ENCODE measurements at places on chromosomes 6 and 20. TPM values are rescaled to one million over a fixed set of nuclear protein-coding genes. Genes with fewer than 3 reads are reported as not detected.
A peak's percentile ranks its signal among the peaks of the same experiment; 100 is the strongest.

ADGRB3 gene
- not detected for total RNA-seq

GRCh38 chr20:21968486-21968885 is 263.0 kb downstream of the PAX1 start:
- H3K27ac ChIP-seq: no peak overlapping the region
- H3K27me3 ChIP-seq: no peaks in the 10 kb centered on the region
- no peaks in the 10 kb centered on the region for H3K4me1 ChIP-seq
- H3K36me3 ChIP-seq: no peaks in the 10 kb centered on the region
- H3K4me3 ChIP-seq: no peak overlapping the region

CRYBG1 gene
- total RNA-seq: 17.5 TPM

GRCh38 chr6:15220062-15220461 is 25.8 kb upstream of the JARID2 start:
- no peaks in the 10 kb centered on the region for H3K36me3 ChIP-seq
- no peak for DNase-seq
- no peak overlapping the region for H3K27ac ChIP-seq
- H3K4me1 ChIP-seq: peaks cover 3% of the 10 kb centered on the region
- no peaks in the 10 kb centered on the region for H3K27me3 ChIP-seq

GRCh38 chr6:132669690-132670291 is 10.8 kb upstream of the TAAR1 start:
- peaks cover 10% of the 10 kb centered on the region for H3K4me1 ChIP-seq
- H3K36me3 ChIP-seq: no peaks in the 10 kb centered on the region
- no peaks in the 10 kb centered on the region for H3K27me3 ChIP-seq
- no peak for DNase-seq

GRCh38 chr20:39036011-39036410 is 73.9 kb downstream of the DHX35 start:
- peaks cover 51% of the 10 kb centered on the region for H3K36me3 ChIP-seq
- H3K4me3 ChIP-seq: no peak overlapping the region
- no peak for DNase-seq
- no peak overlapping the region for H3K27ac ChIP-seq
- no peaks in the 10 kb centered on the region for H3K27me3 ChIP-seq

DNA sequence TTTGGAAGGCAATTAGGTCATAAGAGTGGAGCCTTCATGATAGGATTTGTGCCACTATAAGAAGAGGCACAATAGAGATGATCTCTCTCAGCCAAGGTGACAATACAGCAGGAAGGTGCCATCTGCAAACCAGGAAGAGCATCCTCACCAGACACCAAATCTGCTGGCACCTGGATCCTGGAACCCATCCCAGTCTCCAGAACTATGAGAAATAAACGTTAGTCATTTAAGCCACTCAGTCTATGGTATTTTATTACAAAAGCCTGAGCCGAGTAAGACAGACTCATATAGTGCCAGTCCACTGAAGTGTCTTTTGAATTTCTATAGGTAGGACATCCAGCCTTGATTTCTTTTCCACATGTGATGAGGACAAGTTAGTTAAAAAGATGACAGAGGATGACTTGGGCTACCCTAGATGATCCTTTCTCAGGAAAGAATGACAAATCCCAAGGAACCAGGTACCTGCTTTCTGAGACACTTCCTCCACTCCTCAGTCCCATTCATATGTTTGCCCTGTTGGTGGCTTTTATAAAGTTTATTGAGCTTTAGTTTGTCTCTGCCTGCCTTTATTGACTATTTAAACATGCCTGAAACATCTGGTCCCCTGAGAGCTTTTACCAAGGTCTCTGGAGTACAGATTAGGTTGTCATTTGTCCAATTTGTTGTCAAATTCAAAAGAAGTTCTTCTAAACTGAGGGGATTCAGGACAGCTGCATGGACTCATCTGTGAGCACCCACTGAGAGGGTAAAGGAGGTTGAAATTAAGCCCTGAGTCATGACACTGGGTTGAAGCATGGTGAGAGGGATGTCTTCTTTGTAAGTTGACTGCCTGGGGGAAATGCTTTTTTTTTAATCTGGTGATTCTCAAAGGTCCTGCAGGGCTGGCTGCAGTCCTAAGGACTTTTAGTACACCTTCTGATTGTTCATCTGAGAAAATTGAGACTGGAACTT is 165.0 kb upstream of the PLCB4 start:
- no peaks in the 10 kb centered on the region for H3K4me1 ChIP-seq
- H3K4me3 ChIP-seq: no peak overlapping the region
- H3K27me3 ChIP-seq: no peaks in the 10 kb centered on the region
- no peak overlapping the region for H3K27ac ChIP-seq
- H3K36me3 ChIP-seq: no peaks in the 10 kb centered on the region

C20orf141 gene
- total RNA-seq: not detected

DNA sequence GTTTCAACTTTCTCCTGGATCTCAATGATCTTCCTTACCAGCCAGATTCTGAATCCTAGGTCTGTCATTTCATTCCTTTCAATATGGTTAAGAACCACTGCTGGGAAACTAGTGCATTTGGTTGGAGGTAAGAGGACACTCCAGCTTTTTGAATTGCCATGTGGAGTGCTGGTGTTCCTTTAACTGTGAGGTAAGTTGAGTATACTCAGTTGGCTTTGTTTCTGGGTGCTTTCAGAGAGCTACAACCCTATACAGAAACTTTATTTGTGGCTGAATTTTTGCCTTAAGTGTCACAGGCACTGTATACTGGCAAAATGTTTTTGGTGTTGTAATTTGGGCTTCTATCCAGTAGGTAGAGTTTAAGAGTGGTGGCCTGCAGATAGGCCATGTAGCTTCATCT is 175.8 kb downstream of the TBC1D32 start:
- no peak for DNase-seq
- no peaks in the 10 kb centered on the region for H3K27me3 ChIP-seq
- peaks cover 16% of the 10 kb centered on the region for H3K36me3 ChIP-seq
- H3K27ac ChIP-seq: no peak overlapping the region
- H3K4me3 ChIP-seq: no peak overlapping the region

- H3K4me3 ChIP-seq: no peak overlapping the region
- no peaks in the 10 kb centered on the region for H3K27me3 ChIP-seq
- no peak overlapping the region for H3K27ac ChIP-seq
- no peaks in the 10 kb centered on the region for H3K36me3 ChIP-seq
- no peaks in the 10 kb centered on the region for H3K4me1 ChIP-seq
Observed at GRCh38 chr6:83462524-83462923, 31.7 kb upstream of the ME1 start.

DNA sequence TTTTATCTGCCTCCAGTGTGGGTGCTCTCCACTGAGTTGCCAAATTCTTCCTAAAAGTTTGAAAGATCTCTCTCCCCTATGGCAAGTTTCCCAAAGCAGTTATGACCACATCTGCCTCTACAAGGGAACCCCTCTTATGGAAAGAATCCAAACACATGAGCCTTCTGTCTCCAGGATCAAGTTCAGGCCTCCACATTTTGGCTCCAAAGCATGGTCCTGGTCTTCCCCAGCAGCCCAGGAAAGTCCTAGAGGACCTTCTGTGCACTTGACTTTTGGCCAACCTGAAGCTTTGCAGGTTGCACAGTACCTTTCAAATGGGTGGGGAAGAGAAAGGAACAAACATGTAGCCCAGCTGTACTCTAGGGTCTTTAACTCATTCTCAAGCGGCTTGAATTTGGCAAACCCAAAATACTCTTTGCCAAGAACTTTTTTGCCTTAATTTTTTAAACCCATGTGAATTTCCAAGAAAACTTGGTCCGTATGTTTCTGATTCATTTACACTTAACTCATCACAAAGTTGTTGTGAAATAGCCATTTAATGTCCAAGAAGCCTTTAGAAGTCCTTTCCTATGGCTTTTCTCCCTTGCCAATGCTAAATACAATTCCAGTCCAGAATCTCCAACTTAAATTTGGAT is 240.1 kb upstream of the TBX18 start:
- no peak for DNase-seq
- no peaks in the 10 kb centered on the region for H3K27me3 ChIP-seq
- no peak overlapping the region for H3K27ac ChIP-seq
- H3K36me3 ChIP-seq: no peaks in the 10 kb centered on the region
- no peaks in the 10 kb centered on the region for H3K4me1 ChIP-seq

HLA-DRB5 gene
- 25.6 TPM for total RNA-seq

- no peaks in the 10 kb centered on the region for H3K4me1 ChIP-seq
- no peak overlapping the region for H3K4me3 ChIP-seq
- H3K27me3 ChIP-seq: peaks cover 18% of the 10 kb centered on the region
- H3K27ac ChIP-seq: no peak overlapping the region
- no peaks in the 10 kb centered on the region for H3K36me3 ChIP-seq
Observed at GRCh38 chr6:28747631-28748157, 176.1 kb downstream of the TRIM27 start.

USP49 gene
- total RNA-seq: 6.4 TPM

GRCh38 chr6:167734662-167735083 is 92.0 kb upstream of the AFDN start:
- H3K4me3 ChIP-seq: no peak overlapping the region
- no peaks in the 10 kb centered on the region for H3K4me1 ChIP-seq
- no peak for DNase-seq
- H3K27ac ChIP-seq: no peak overlapping the region

NT5DC1 gene
- 19.1 TPM for total RNA-seq

GRCh38 chr20:24987873-24988835 is 4.4 kb downstream of the APMAP start:
- H3K4me3 ChIP-seq: no peak overlapping the region
- peak overlapping the region; percentile 46 for H3K27ac ChIP-seq
- H3K27me3 ChIP-seq: no peaks in the 10 kb centered on the region
- H3K4me1 ChIP-seq: peaks cover 63% of the 10 kb centered on the region
- H3K36me3 ChIP-seq: peaks cover 9% of the 10 kb centered on the region
- no peak for DNase-seq

DNA sequence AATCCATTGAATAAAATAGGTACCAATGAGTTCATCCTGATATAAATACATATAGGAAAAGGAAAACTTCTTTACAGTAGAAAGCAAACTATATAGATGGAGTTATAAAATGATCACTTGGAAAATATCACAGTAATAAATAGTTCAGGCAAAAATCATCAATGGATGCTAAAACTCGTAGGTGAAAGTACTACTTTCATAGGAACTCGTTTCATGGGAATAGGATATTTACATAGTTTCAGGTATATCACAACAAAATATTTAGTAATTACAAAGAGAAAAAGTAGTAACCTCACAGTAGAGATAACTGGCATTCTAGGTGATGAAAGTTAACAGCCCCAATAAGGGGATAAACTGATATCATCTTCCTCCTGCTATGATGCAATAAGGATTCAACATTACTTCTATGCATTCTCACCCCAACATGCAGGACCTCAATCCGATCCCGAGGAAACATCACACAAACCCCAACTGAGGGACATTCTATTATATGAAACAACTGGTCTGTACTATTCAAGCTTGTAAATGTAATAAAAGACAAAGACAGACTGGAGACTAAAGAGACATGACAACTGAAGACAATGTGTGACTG is 13.7 kb downstream of the DDO start:
- DNase-seq: no peak
- no peak overlapping the region for H3K4me3 ChIP-seq
- no peaks in the 10 kb centered on the region for H3K36me3 ChIP-seq
- H3K27me3 ChIP-seq: no peaks in the 10 kb centered on the region
- H3K27ac ChIP-seq: no peak overlapping the region

PI16 gene
- 0.33 TPM for total RNA-seq

GRCh38 chr6:17036065-17036393 is 65.8 kb upstream of the STMND1 start:
- no peaks in the 10 kb centered on the region for H3K36me3 ChIP-seq
- no peak overlapping the region for H3K4me3 ChIP-seq
- no peaks in the 10 kb centered on the region for H3K4me1 ChIP-seq

GRCh38 chr6:118197539-118197938 is 290.5 kb downstream of the SLC35F1 start:
- no peak for DNase-seq
- H3K27me3 ChIP-seq: no peaks in the 10 kb centered on the region
- H3K36me3 ChIP-seq: no peaks in the 10 kb centered on the region
- no peak overlapping the region for H3K4me3 ChIP-seq

- no peak overlapping the region for H3K27ac ChIP-seq
- H3K4me1 ChIP-seq: no peaks in the 10 kb centered on the region
- DNase-seq: no peak
- no peak overlapping the region for H3K4me3 ChIP-seq
- peaks cover 6% of the 10 kb centered on the region for H3K36me3 ChIP-seq
- H3K27me3 ChIP-seq: no peaks in the 10 kb centered on the region
Observed at GRCh38 chr20:25259788-25260254, 11.9 kb downstream of the PYGB start.

- no peak overlapping the region for H3K27ac ChIP-seq
- H3K4me3 ChIP-seq: no peak overlapping the region
- no peaks in the 10 kb centered on the region for H3K4me1 ChIP-seq
- H3K27me3 ChIP-seq: no peaks in the 10 kb centered on the region
- no peaks in the 10 kb centered on the region for H3K36me3 ChIP-seq
- DNase-seq: no peak
Observed at GRCh38 chr20:4435225-4435624, 286.5 kb upstream of the PRND start.

DNA sequence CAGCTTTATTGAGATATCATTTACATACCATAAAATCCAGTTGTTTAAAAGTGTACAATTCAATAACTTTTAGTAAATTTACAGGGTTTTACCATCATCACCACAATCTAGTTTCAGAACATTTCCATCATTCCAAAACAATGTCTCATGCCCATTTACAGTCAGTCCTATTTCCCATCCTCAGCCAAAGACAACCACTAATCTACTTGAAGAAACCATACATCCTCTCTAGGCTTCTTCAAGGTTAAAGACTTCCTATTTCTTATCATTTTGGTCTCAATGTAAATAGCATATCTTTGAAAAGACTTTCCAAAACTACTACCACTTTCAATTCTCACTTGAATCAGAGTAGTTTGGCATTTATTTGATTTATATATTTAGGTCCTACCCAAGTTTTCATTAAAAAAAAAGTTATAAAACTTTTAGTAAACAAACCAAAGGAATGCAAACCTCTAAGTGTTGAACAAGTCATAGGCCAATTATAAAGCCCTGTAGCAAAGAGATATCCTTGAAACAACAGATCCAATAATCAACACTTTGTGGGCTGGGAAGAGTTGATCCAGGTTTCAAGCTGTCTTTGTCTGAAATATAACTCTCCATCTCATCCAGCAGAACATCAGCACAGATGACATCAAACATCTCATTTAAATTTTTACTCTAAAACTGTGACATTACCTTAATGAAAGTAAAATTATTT is 211.3 kb upstream of the RUNX2 start:
- H3K36me3 ChIP-seq: no peaks in the 10 kb centered on the region
- H3K4me1 ChIP-seq: no peaks in the 10 kb centered on the region
- H3K4me3 ChIP-seq: no peak overlapping the region
- DNase-seq: no peak
- H3K27ac ChIP-seq: no peak overlapping the region

GRCh38 chr6:17828149-17828548 is 121.4 kb upstream of the NUP153 start:
- no peaks in the 10 kb centered on the region for H3K27me3 ChIP-seq
- DNase-seq: no peak
- H3K4me1 ChIP-seq: no peaks in the 10 kb centered on the region
- H3K27ac ChIP-seq: no peak overlapping the region
- H3K4me3 ChIP-seq: no peak overlapping the region

CYP39A1 gene
- total RNA-seq: not detected
